ENCODE measurements at places on chromosomes 12 and 14.
A peak's percentile ranks its signal among the peaks of the same experiment; 100 is the strongest.

DNA sequence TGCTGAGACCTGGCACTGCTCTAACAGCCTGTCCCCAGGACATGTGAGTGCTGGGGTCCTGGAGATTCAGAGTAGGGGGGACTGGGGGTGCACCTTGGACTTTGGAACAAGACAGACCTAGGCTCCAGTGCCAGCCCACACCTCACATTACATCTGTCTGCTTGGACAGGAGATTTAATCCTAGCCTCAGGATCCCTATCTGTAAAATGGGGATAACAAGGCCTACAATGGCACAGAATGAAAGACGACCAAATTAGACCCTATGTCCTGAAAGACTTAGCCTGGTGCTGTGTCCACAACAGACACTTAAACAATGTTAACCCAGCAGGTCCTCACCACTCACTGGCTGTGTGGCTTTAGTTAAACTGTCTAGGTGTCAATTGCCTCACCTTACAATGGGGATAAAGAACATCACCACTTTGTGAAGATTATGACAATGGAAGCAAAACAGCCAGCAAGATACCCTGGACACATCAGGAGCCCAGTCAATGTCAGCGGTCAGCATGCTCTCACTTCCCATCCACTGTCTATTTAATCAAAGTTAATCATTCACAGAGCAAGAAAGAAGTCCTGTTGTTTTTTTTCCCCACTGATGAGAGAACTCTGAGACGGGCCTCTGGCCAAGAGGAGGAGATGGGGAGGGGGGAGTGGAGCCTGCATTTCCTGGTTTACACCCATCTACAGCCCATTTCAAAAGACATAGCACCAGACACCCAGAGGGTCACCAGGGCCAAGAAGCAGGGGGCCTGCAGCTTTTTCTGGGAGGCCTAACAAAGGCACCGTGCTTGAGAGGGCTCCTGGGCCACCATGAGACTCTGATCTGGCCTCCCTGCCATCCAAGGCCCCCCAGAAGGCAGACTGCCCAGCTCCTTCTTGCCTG is 40.6 kb downstream of the ACTN1 start:
- no peaks in the 10 kb centered on the region for H3K36me3 ChIP-seq
- no peak for DNase-seq
- H3K4me1 ChIP-seq, result peaks cover 64% of the 10 kb centered on the region
- H3K4me3 ChIP-seq, result no peak overlapping the region
- H3K27ac ChIP-seq, result no peak overlapping the region

DNA sequence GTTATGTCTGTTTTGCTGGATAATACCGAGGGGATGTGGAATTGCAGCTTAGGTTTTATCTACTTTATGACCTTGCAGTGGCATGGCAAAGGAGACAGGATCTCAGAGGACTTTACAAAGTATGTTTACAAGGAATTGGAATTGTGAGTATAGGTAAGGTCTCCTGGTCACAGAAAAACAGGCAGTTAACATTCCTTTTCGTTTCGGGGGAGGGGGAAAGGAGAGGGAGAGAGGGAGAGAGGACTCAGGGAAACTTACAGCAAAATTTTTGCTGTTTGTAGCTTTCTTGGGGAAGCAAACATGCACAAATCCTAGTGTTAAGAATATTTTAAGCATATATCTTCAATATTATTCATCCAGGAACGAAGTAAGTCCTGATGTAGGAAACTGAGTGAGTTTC is 590.5 kb upstream of the LRFN5 start:
- no peaks in the 10 kb centered on the region for H3K36me3 ChIP-seq
- no peaks in the 10 kb centered on the region for H3K27me3 ChIP-seq
- no peak for DNase-seq
- no peaks in the 10 kb centered on the region for H3K4me1 ChIP-seq

- H3K36me3 ChIP-seq, result no peaks in the 10 kb centered on the region
- H3K4me3 ChIP-seq, result no peak overlapping the region
- H3K27me3 ChIP-seq, result peaks cover 13% of the 10 kb centered on the region
- no peak overlapping the region for H3K27ac ChIP-seq
Observed at GRCh38 chr14:54226103-54226502, 170.7 kb upstream of the CDKN3 start.

GRCh38 chr12:55780685-55781084 is 36.8 kb downstream of the SARNP start:
- H3K4me1 ChIP-seq, result peaks cover 3% of the 10 kb centered on the region
- H3K27ac ChIP-seq, result peak overlapping the region; percentile 1

- no peak overlapping the region for H3K27ac ChIP-seq
- no peaks in the 10 kb centered on the region for H3K4me1 ChIP-seq
- H3K4me3 ChIP-seq, result no peak overlapping the region
- no peak for DNase-seq
- peaks cover 11% of the 10 kb centered on the region for H3K36me3 ChIP-seq
Observed at GRCh38 chr14:99937475-99938244, 127.6 kb upstream of the EVL start.

- no peaks in the 10 kb centered on the region for H3K27me3 ChIP-seq
- H3K27ac ChIP-seq, result no peak overlapping the region
- no peak for DNase-seq
Observed at GRCh38 chr12:131113568-131114270, 160.0 kb downstream of the ADGRD1 start.

DNA sequence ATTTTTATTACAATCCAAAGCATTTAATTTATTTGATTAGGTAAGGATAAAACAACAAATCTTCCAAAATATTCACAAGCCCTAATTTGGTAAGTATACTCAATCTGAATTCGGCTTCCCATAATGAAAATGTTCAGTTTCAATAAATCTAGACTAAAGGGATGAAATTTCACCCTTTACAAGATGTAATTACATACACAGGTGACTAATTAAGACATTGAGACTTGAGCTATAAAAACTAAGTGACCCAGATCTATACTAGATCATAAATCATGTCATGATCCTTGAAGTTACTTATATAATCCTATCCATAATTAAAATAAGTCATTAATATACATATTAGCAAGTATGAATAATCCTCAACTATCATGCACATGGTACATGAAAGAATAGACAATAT is 36.6 kb downstream of the LRP6 start:
- H3K4me1 ChIP-seq, result no peaks in the 10 kb centered on the region
- no peak overlapping the region for H3K27ac ChIP-seq
- no peak for DNase-seq
- no peaks in the 10 kb centered on the region for H3K27me3 ChIP-seq
- no peak overlapping the region for H3K4me3 ChIP-seq

- H3K36me3 ChIP-seq, result no peaks in the 10 kb centered on the region
- DNase-seq, result no peak
- H3K4me3 ChIP-seq, result no peak overlapping the region
Observed at GRCh38 chr12:24864796-24865125, 84.1 kb downstream of the BCAT1 start.

GRCh38 chr14:23070262-23071129 is 13.2 kb upstream of the CDH24 start:
- DNase-seq, result no peak
- no peaks in the 10 kb centered on the region for H3K27me3 ChIP-seq
- H3K4me1 ChIP-seq, result peaks cover 41% of the 10 kb centered on the region
- peaks cover 62% of the 10 kb centered on the region for H3K36me3 ChIP-seq
- peak overlapping the region; percentile 69 for H3K4me3 ChIP-seq

GRCh38 chr14:54806616-54807015 is 96.0 kb downstream of the GCH1 start:
- no peaks in the 10 kb centered on the region for H3K36me3 ChIP-seq
- H3K27me3 ChIP-seq, result no peaks in the 10 kb centered on the region
- no peak for DNase-seq
- no peak overlapping the region for H3K27ac ChIP-seq

DNA sequence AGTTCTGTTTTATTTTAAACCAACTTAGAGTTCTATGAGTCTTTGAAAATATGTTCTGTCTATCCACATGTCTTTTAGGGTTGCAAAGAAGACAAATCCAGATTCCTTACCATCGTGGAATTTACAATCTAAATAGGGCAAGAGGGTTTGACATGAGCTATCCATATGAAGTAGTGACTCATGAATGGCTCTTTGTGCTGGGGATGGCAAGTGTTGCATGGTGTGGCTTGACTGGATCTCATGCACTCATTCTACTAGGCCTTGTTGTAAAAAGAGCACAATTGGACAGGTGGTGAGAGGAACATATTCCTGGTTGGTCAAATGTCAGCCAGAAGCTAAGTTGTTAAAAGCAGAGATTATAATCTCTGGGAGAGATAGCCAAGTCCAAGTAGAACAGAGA is 509.1 kb downstream of the DIO2 start:
- no peaks in the 10 kb centered on the region for H3K36me3 ChIP-seq
- no peaks in the 10 kb centered on the region for H3K4me1 ChIP-seq
- DNase-seq, result no peak
- peaks cover 4% of the 10 kb centered on the region for H3K27me3 ChIP-seq

GRCh38 chr12:113246478-113247122 is 25.3 kb downstream of the TPCN1 start:
- no peaks in the 10 kb centered on the region for H3K36me3 ChIP-seq
- no peak overlapping the region for H3K4me3 ChIP-seq
- no peak for DNase-seq
- H3K4me1 ChIP-seq, result peaks cover 53% of the 10 kb centered on the region
- no peaks in the 10 kb centered on the region for H3K27me3 ChIP-seq
- peak overlapping the region; percentile 93 for H3K27ac ChIP-seq

- no peaks in the 10 kb centered on the region for H3K27me3 ChIP-seq
- H3K4me3 ChIP-seq, result no peak overlapping the region
- DNase-seq, result no peak
- H3K27ac ChIP-seq, result no peak overlapping the region
Observed at GRCh38 chr12:42498549-42499247, 90.8 kb downstream of the PRICKLE1 start.

DNA sequence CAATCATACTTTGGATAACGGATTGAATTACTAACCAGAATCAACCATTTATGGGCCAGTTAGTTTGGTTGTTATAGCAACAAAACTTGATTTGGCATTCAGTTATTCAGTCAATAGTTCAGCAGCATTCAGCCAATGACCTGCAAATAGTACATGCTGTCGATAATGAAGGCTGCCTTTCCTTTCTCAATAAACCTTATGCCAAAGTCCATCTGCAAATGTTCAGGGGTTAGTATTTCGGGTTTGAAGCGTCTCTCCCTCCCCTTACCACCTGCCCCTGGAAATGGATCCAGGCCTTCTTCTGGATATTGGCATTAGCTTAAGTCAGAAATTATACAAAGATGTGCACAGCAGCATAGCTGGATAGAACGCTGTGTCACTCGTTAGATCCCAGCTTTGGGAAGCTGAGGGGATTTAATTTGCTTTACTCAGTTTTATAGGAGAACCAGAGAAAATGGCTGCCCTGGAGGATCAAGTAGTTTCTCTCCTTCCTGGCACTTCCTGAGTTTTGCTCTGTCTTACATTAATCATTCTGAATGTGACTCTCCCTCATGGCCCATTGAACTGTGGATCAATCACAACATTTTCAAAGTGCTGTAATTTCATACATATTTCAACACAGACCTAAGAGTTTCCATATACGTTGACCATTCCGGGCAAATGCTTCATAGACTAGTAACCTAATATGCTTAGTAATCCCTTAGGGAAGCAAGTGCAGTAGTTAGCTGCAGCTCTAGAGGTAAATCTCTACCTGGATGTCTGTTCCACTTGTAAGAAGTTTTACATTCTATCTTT is 46.7 kb upstream of the PTPRR start:
- H3K36me3 ChIP-seq, result no peaks in the 10 kb centered on the region
- no peak overlapping the region for H3K4me3 ChIP-seq
- DNase-seq, result no peak

DNA sequence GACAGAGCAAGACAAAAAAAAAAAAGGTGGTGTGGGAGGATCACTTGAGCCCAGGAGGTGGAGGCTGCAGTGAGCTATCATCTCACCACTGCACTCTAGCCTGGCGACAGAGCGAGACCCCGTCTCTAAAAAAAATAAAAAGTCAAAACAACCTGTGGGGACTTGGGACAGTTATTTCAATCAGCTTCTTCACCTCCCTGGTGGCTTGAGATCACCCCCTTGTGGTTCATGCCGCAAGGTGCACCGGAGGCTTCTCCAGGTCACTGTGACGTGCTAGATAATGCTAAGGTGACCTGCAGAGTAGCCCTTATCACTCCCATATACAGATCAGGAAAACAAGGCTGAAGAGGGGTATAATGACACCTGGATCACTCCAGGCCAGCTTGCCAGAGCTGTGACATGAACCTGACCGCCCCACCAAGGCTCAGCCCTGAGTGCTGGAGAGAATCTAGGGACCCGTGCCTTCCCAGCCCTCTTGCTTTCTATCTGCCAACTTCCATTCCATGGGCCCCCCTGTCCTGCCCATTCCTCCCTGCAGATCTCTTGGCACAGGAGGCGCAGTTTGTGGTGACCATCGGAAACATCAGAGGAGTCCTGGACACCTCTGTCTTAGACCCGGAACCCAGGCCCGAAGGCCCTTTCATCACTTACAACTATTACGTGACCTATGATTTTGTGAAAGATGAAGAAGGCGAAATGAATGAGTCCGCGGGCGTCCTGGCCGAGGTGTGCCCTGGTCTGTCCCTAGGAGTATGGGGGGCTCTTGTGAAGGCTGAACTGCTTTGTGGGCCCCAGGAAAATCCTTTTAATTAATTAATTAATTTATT is 8.1 kb downstream of the LRRC43 start:
- no peaks in the 10 kb centered on the region for H3K4me1 ChIP-seq
- H3K27me3 ChIP-seq, result no peaks in the 10 kb centered on the region
- H3K27ac ChIP-seq, result no peak overlapping the region
- no peak overlapping the region for H3K4me3 ChIP-seq

- H3K36me3 ChIP-seq, result no peaks in the 10 kb centered on the region
- DNase-seq, result no peak
- no peak overlapping the region for H3K4me3 ChIP-seq
- H3K27ac ChIP-seq, result no peak overlapping the region
Observed at GRCh38 chr12:62164036-62164435, 96.2 kb upstream of the USP15 start.
